ENCODE measurements at places on chromosomes 1 and 21. TPM values are rescaled to one million over a fixed set of nuclear protein-coding genes. Genes with fewer than 3 reads are reported as not detected.

DNA sequence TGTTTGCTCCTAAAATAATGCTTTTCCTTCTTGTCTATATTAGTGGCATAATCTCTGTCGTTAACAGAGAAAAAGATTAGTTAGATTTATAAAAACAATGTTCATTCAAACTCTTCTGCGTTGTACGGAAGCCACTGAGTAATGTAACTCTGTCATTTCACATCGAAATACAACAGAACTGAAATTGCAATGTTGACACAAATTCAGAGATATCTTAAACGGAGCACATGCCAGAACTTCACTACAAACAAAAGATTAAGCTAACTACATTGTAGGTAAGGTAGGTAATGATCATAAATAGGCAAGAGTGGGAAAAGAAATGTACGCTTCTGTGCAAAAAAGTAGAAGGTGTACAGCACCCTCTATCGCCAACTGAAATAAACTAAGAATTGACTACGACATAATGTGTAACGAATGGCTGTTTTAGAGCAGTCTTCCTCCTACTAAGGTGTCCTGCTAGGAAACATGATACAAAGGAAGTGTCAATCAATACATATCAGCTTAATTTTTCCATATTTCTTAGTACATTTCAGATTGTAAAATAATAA lies 56.6 kb downstream of the PCNX2 start:
- no peak for DNase-seq

DNA sequence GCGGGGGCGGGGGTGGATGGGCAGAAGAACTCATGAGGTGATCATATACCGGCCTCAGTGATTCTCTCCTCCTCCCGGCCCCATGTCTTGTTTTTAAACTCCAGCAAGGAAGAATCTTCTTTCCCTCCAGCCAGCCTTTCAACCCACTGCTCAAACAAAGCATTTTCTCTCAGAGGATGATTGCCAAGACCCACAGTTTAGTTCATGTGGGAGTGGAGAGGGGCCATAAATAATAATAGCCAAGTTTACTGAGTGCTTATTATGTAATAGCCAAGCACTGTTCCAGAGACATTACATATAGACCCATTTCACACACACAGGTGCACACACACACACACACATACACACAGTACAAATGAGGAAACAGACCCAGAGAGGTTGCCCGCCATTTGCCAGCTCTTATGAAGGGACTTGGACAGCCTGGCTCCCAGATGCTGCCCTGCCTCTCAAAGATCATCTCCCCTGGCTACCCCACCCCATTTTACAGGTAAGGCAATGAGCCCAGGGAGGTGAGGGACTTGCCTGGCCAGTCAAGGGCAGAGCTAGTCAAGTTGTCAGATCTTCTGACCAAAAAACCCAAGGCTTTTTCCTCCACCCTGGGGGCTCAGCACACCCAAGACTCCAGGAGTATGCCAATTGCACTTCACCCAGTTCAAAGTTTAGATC lies 18.0 kb upstream of the BCAR3 start:
- DNase-seq, result no peak

DNA sequence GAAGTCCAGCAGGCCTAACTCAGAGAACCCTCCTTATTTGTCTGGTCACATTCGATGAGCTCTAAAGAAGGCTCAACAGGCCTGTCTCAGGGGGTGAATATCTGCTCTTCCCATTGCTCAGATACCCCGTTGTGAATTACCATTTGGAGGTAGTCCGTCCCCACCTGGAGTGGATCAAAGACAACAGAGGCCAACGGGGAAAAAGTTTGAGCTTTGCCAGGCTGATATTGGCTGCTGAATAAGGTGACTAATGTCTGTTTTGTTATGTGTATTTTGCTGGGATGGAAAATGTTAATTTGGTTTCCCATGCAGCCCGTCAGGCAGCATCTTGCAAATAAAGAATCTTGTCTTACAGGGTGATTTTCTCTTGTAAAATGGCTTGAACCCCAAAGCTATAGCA lies 69.2 kb upstream of the EPS8L3 start:
- DNase-seq, result no peak

- DNase-seq, result no peak
These were observed 17.8 kb downstream of the TMEM50A start for GRCh38 chr1:25355841-25356395.

DNA sequence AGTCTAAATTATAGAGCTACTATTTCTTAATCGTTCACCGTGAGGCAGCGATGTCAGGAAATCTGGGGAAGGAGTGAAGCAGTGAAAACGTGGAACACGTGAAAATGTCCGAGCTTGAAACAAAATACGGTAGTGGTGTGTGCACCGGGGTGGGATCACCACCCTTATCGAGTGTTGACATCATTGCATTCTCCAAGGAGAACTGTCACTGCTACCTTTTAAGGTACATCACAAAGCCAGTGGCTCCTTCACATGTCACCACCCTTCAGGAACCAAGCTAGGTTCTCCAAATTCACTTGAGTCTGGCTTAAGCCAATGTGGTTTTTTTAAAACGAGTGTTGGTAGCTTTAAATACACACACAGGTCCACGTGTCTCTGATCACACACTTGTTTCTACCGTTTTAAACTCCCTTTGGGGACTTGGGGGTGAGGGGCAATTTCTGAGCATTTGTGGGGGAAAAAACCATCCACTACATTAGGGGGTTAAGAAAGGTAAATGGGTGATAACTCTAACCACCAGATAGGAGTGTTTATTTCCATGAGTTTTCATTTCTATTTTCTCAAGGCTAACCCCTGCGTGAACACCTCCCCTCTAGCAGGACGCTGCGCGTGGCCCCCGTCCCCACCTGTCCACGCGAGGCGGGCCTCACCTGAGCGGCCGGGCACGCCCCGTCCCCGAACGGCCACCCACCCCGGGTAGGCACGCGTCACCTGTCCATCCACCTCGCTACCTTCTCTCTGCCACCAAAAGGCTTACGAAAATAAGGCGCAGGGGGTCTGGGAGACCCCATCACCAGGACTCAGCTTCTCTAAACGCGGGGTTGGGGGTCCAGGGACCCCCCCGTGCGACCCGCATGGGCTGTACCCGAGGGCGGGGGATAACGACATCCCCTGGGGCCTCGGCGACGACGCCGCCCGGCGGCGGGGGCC lies 978 bp downstream of the PRDM15 start:
- DNase-seq, result no peak

Gene IRF2BP2
- 55.6 TPM for total RNA-seq
